ENCODE measurements at places on chromosomes 12 and 14. TPM values are rescaled to one million over a fixed set of nuclear protein-coding genes. Genes with fewer than 3 reads are reported as not detected.

GRCh38 chr14:87503711-87504110 is 489.3 kb downstream of the GALC start:
- H3K4me1 ChIP-seq = no peaks in the 10 kb centered on the region
- no peaks in the 10 kb centered on the region for H3K36me3 ChIP-seq
- no peak overlapping the region for H3K27ac ChIP-seq

DNA sequence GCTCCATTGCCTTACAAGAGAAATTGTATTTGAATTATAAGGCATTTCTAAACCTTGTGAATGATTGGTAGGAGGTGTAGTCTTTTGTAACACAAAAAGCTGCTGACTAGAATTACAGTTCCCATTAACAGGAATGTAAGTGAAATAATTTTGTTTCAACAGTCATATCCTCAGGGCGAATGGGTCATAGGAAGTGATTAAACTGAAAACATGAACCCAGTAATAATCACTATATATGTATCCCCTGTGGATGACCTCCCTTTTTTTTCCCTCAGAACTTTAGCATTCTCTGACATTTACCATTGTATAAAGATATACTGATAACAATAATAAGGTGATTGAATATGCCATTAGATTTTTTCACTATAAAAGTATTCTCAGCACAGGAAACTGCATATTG is 312.3 kb downstream of the ATP23 start:
- H3K27me3 ChIP-seq = no peaks in the 10 kb centered on the region
- no peak overlapping the region for H3K27ac ChIP-seq
- no peaks in the 10 kb centered on the region for H3K4me1 ChIP-seq
- no peak for DNase-seq

Gene HHIPL1
- 2.6 TPM for total RNA-seq

GRCh38 chr12:57141249-57141648 is 6.2 kb downstream of the LRP1-AS start:
- H3K4me3 ChIP-seq = no peak overlapping the region
- peaks cover 47% of the 10 kb centered on the region for H3K36me3 ChIP-seq
- no peak for DNase-seq
- H3K4me1 ChIP-seq = no peaks in the 10 kb centered on the region

GRCh38 chr12:47730341-47730744 is 5.1 kb upstream of the ENDOU start:
- no peaks in the 10 kb centered on the region for H3K36me3 ChIP-seq
- H3K4me1 ChIP-seq = peaks cover 7% of the 10 kb centered on the region
- no peak overlapping the region for H3K4me3 ChIP-seq
- no peak overlapping the region for H3K27ac ChIP-seq
- H3K27me3 ChIP-seq = no peaks in the 10 kb centered on the region
- no peak for DNase-seq

DNA sequence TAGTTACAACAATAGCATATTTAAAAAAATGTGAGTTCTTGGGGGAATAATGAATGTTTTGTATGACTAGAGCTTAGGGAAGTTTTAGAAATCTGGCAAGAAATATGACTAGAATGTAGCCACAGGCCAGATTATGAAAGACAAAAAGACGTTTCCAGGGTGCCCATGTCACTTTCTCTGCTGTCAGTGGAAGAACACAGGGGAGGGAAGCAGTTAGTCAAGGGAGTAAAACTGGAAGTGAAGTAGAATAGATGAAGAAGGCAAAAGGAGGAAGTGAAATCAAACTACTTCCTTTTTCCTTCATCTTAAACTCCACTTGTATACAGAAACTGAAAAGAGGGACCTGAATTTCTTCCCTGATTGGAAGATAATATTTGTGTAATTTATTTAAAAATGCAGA is 81.2 kb upstream of the ATP2B1 start:
- H3K4me3 ChIP-seq = no peak overlapping the region
- no peaks in the 10 kb centered on the region for H3K36me3 ChIP-seq
- H3K27me3 ChIP-seq = no peaks in the 10 kb centered on the region
- no peak overlapping the region for H3K27ac ChIP-seq
- H3K4me1 ChIP-seq = no peaks in the 10 kb centered on the region

Gene MAP1LC3B2
- total RNA-seq = 1.5 TPM

DNA sequence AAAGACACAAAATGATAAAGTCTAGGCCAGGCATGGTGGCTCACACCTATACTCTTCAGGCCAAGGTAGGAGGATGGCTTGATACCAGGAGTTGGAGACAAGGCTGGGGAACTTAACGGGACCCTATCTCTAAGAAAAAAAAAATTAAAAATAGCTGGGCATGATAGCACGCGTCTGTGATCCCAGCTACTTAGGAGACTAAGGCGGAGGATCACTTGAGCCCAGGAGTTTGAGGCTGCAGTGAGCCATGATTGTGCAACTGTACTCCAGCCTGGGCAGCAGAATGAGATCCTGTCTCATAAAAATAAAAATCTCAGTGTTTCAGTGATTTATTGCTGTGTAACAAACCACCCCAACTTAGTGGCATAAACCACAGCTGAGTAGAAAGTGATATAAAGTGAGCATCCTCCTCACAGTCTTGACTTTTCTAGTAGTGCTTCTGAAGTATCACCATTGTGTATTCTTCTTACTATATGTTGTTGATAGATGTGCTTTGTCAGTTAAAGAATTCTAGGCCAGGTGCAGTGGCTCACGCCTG is 10.6 kb upstream of the ATF1 start:
- H3K4me3 ChIP-seq = no peak overlapping the region
- H3K27ac ChIP-seq = no peak overlapping the region
- H3K36me3 ChIP-seq = no peaks in the 10 kb centered on the region
- H3K27me3 ChIP-seq = no peaks in the 10 kb centered on the region
